ENCODE measurements at places on chromosomes 16 and 17.
A peak's percentile ranks its signal among the peaks of the same experiment; 100 is the strongest.

- peak; percentile 10 for DNase-seq
These were observed 19.1 kb downstream of the OSBPL7 start for GRCh38 chr17:47802341-47803022.

DNA sequence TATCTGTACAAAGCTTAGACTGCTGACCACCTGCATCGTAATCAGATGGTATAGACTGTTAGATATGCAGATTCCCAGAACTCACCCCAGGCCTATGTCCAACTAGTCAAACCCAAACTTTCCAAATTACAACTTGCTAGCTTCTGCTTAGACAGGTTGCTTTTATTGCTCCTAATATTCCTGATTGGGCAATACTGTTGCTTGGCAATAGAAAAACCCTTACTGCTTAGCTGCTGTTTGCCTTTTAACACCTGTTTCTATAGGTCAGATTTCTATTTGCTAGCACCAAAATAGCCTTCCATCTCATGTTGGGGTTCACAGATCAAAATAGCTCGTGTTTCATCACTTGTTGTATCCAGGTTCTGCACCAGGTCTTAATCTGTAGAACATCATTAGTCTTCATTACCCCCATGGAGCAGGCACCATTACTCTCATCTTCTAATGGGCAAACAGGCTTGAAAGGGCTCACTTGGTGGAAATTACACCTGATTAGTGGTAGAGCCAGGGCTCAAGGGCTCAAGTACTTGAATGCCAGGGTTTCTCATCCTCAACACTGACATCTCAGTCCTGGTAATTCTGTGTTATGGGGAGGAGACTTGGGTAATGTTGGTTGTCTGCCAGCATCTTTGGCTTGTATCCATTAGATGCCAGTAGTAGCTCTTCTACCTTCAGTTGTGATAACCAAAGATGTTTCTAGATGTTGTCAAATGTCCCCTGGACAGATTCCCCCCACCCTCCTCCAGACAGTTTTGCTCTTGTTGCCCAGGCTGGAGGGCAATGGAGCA lies 2.7 kb downstream of the ZP2 start:
- no peak for DNase-seq

DNA sequence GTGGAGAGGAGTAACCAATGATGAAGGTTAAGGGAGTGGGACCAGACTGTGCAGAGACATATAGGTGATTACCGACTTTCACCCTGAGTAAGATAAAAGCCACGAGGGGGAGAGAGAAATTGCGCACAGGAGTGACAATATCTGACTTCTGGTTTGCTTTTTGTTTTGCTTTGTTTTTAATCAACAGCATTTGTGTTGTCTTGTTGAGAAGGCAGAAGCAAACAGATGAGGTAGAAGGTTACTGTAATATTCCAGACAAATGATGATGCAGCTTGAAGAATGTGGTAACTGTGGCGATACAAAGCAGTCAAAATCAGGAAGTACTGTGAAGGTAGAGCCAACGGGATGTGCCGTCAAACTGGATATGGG lies 7.5 kb downstream of the PELP1 start:
- DNase-seq: no peak

DNA sequence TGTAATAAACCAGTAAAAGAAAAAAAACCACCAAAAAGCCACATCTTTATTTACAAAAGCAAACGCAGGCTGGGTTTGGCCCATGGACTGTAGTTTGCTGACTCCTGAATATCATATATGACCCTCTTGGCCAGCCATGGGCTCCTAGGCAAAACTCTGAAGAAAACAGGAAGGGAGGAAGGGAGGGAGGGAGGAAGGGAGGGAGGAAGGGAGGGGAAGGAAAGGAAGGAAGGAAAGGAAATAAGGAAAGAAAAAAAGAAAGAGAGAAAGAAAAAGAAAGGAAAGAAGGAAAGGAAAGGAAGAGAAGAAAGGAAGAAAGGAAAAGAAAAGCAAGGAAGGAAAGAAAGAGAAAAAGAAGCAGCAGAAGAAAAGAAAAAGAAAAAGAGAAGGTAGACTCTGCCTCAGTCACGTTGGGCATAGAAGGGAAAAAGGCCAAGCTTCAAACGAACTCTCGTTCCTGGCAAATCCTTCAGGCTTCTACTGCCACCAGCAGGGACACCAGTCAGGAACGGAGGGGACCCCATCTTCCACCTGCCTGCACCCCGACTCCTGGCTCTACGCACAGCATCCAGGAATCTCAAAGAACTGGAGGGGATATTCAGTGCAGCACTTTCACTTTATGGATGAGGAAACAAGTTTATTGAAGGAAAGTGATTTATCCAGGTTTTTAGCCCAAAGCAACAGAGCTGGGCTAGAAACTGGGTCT lies 22.1 kb downstream of the CDC42EP4 start:
- DNase-seq: no peak

DNA sequence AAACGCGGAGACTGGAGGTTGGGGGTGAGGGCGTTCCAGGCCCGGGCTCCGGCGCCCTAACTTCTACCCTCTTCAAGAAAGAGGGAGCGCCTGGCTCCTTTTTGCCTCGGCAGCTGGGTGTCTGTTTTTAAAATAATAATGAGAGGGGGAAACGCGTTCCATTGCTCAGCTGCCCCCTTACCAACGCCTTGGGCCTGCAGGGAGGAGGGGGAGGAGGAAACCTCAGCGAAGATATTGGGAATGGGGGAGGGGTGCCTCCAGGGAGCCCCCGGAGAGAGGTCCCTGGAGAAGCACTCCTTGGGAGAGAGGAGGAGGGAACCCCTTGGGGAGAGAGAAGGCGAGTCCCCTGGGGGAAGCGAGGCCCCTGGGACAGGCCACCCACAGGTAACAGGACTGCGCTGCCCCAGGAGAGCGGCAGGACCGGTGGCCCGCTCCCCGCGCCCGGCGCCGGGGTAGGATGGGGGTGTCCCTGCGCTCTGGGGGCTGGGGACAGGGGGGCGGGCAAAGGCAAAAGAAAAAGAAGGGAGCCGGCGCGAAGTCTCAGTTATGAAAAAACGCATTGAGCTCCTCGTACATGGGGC lies 2.7 kb downstream of the NEUROD2 start:
- no peak for DNase-seq

DNA sequence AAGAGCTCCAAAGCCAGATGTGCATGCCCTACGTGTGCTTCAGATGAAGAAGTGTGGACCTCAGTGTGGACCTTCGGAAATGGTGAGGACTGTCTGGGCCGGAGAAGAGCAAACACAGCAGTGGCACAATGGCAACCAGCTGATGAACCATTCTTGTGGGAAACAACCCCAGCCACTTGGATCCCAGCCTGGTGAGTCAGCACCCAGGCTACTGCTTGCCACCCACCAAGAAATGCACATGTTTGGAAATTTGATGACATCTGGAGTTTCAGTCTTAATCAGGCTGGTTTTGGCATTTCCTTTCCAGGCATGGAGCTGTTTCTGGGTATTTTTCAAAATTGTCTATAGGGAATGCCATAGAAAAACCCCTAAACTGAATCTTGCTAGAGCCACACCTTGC lies 42.7 kb downstream of the DYNLRB2 start:
- DNase-seq: no peak

DNA sequence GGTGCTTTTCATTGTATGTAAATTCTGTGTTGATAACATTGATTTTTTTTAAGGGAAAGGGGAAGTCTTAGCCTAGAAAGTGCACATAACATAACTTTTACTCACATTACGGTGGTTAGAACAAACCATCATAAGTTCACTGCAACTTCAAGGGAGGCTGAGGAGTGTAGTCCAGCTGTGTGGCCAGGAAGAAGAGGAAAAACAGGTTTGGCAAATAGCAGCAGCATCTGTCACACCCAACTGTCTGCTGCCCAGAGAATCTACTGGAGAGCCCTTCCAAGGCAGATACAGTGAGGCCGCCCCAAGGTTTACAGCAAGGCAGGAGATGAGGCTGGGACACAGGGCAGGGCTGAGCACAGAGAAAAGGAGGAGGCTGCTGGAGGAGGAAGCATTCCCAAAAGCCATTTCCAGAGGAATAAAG lies 60.6 kb downstream of the AIPL1 start:
- DNase-seq: no peak

- DNase-seq: no peak
These were observed 128.8 kb upstream of the FOXF1 start for GRCh38 chr16:86381491-86381890.

GRCh38 chr17:78110363-78111015 lies 18.1 kb downstream of the TMC6 start:
- no peak for DNase-seq

- no peak for DNase-seq
These were observed 13.9 kb downstream of the TSPOAP1 start for GRCh38 chr17:58314706-58315015.

DNA sequence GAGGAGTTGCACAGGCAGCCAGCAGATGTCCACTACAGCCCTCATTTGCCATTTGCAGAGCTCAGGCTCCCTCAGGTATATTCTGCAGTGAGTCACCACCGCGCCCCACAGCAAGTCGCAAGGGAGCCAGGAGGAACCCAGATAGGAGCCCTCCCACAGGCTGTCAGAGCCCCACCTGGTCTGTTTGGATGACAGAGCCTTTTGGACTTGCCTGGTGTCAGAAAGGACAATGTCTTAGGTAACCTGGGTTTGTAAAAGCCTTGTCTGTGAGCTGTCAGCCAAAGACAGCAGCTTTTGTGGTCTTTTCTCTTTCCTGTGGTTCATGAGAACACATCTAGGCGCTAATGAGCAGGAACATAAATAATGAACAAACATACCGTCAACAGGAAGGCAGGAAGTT lies 70.9 kb downstream of the GNAO1 start:
- peak; percentile 29 for DNase-seq

GRCh38 chr17:35614810-35615209 lies 27.7 kb downstream of the AP2B1 start:
- DNase-seq: no peak

DNA sequence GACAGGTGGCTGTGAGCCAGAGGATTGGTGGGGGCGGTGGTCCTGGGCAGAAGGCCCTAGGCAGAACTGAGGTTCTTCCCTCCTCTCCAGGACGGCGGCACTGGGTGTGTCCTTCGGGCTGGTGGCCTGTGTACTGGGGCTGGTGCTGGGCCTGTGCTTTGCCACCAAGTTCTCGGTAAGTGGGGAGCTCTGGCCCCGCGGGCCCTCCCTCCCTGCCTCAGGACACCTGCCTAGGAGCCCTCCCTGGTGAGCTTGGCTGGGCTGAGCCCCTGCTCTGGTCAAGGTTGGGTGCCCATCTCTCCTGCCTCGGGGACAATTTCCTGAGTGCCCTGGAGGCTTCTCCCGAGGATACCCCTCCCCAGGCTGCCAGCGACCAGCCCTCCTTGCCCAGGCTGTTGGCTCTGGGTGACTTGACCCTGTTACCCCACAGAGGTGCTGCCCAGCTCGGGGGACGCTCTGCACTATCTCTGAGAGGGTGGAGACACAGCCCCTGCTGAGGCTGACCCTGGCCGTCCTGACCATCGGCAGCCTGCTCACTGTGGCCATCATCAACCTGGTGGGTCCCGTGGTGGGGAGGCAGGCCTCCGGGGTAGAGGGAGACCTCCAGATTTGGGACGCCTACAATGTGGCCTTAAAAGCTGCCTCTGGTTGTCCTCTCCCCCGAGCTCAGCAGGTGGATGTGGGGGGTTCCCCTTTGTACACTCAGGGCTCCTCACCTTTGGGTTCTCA lies 42.0 kb downstream of the ADCY7 start:
- no peak for DNase-seq

- no peak for DNase-seq
These were observed 5.9 kb downstream of the UBE2I start for GRCh38 chr16:1315081-1316032.

DNA sequence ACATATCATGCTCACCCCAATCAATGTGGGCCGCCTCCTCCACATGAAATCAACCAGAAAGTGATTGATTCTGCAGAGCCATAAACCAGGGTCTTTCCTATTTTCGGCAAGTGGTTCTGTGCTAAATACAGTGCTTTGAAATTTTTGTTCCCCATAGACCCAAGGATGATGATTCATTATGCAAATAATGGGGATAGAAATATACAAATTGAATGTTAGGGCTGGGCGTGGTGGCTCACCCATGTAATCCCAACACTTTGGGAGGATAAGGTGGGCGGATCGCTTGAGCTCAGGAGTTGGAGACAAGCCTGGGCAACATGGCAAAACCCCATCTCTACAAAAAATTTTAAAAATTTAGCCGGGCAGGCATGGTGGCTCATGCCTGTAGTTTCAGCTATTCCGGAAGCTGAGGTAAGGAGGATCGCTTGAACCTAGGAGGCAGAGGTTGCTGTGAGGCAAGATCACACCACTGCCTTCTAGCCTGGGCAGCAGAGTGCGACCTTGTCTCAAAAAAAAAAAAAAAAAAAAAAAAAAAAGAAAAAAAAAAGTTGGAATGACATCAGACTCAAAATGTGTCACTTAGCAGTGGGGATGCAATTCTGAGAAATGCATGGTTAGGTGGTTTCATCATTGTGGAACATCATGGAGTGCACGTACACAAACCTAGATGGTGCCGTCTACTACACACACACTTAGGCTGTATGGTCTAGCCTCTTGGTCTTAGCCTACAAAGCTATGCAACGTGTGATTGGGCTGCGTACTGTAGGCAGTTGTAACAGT lies 581.7 kb downstream of the MAF start:
- no peak for DNase-seq

Measured in stimulated activated CD4-positive, alpha-beta T cell treated with anti-CD3 and anti-CD28 coated beads, TNF-alpha, amount 100 ng/mL, for 1 hour (primary cell).